ENCODE measurements at places on chromosomes 4 and X.

DNA sequence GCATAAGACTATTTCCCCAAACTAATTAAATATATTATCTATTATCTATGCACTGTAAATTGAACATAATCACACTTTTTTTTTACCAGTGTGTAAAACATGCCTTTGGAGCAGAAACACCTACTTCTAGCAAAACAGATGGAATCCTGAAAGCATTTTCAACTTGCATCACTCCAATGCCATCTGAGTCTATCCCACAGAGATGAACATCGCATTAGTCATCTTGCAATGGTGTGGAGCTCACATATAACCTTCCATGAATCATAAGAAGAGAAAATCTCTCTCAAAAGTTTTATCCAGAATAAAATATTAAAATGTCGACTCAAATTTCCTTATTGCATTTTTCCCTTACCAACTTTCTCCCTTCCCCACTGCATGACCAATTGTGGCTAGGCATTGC lies 406.7 kb upstream of the ACTRT1 start:
- peak; percentile 81 for DNase-seq

DNA sequence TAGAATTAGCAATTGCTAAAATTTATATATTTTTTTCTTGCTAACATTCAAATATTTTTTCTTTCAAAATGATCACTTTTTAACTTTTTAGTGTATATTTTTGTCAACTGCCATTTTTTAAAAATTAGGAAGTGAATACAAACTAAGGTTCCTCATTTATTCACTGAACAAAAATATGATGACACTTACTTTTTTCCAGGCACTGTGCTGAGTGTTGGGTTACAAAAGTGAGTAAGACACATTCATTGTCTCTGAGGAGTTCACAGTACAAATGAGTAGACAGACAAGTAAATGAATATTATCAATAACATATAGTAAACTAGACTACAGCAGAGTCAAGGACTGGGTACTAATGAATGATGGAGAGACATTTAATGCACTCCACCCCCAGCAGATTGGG lies 543.5 kb downstream of the PDHA2 start:
- DNase-seq, result no peak

GRCh38 chrX:74680391-74680790 lies 66.0 kb upstream of the RLIM start:
- DNase-seq, result no peak

DNA sequence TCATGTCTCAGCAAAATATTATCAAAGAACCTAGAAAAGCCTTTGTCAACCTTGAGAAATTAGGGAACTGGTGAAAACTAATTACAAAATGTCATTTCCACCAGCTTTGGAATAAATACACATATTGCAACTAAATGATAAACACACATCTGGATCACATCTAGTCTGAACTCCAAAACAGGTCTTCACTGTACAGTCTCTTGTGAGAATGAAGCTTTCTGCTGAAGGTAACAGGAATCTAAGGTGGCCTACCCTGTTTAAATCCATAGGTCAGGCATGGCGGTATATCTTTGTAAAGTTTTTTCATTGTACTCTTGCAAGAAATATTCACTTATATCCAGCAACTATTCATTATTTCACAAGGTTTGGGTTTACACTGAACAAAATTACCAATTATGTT lies 1.7 kb downstream of the SH3D19 start:
- no peak for DNase-seq

Measured in fibroblast of skin of scalp (primary cell).